NCI-H1694 (cell line): ENCODE measurements at places on chromosomes 4 and X.

DNA sequence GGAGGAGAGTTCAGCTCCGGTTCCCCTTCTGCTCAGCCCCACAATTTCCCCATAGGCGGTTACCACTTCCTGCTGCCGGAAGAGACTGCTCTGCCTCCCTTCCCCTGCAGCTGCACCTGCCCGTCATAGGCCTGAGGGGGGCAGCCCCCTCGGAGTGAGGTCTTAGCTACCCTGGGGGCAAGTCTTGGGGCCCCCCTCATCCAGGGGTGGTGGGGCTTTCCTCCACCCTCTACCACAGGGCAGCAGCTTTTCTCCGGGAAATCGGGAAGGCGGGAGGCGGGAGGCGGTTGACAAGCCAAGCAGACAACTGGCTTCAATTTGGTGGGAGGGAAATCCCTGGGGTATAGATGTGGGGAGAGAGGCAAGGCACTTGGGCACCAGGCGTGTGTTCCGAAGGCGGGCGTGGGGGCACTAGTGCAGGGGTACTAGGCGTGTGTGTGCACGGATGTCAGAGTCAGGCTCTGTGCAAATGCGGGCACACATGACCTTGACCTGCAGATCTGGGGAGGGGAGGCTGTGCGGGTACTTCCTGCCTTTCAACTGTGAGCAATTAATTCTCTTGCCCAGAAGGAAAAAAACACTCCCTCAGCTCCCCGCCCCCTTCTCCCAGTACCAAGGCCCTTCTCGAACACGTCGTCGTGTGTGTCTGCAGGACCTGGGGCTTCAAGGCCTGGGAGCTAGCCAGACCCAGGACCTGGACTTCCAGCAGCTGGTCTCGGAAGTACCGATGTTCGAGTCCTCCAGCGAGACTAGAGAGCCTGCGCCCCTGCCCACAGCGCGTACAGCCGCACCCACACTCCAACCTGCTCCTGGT lies 1.0 kb upstream of the ARHGAP4 start:
- DNase-seq: peak; percentile 73

DNA sequence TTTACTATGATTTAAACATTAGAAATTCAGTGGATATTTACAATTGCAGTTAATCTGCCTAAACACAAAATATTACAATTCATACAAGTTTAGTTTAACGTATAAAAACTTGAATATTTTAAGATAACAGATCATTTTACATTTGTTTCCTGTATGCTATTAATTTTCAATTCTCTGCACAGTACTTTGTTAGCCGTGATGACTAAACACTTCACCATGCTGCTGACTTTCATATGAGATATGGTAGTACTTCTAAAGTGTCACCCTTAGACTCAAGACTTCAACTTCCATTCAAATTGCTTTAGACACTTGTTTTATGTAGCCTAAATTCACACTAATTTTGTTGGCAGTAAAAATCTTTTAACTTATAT lies 1646.4 kb upstream of the ADGRL3 start:
- DNase-seq: no peak

DNA sequence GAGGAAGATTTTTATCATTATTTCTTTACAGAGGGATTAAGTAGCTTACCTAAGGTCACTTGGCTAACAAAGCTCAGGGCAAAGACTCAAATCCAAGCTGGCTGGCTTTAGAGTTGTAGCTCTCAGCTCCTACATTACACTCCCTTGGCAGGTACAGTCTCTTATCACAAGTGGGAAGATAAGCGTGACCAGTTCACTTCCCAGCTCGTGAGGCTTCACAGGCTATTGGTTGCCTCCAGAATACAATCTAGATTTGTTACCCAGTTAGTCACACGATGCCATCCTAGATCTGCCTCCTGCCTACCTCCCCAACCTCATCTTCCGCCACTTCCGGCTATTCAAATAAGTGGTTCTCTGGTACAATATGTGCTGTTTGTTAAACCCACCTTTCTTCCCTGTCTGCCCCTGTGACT lies 3.7 kb downstream of the MMRN1 start:
- no peak for DNase-seq

DNA sequence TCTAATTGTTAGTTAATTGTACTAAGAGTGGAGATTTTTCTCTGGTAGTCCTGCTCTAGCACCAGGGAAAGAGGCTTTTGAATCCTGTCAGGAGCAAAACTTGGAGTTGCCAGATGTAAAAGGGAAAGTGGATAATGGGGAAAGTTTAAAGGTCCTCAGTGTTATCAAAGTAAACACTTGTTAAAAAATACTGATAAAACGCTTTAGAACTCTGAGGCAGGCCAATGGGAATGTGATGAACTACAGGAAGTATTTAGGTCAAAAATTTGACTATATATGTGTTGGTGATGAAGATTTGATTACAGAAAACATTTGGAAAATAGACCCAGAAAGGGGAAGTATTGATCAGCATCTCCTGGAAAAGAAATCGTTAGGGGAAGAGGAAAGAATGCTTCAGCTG lies 32.8 kb downstream of the SERPINA7 start:
- no peak for DNase-seq

- DNase-seq: no peak
Measured at GRCh38 chr4:46081248-46081647, 42.6 kb downstream of the GABRG1 start.

DNA sequence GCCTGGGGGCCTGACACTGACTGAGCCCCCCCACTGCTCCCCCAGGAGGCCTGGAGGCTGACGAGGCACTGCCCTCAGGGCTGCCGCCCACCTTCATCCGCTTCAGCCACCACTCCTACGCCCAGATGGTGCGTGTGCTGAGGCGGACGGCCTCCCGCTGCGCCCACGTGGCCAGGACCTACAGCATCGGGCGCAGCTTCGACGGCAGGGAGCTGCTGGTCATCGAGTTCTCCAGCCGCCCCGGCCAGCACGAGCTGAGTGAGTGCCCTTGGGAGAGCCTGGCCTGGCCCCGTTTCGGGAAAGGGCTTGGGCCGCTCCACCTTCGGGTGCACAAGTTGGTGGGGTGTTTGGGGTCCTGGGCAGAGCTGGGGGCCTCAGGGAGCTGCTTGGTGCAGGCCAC lies 11.4 kb downstream of the CPZ start:
- no peak for DNase-seq

- DNase-seq: no peak
Measured at GRCh38 chrX:137548261-137548660, 17.7 kb upstream of the ZIC3 start.
